Upper lobe of left lung (tissue), 6 donors: ENCODE measurements at places on chromosomes 7 and 10. TPM values are rescaled to one million over a fixed set of nuclear protein-coding genes. Genes with fewer than 3 reads are reported as not detected.

GRCh38 chr10:14322526-14323188 lies 8.1 kb downstream of the FRMD4A start:
- no peak overlapping the region for H3K4me3 ChIP-seq
- H3K4me1 ChIP-seq, result no peaks in the 10 kb centered on the region
- no peak for DNase-seq
- H3K27ac ChIP-seq, result no peak overlapping the region

GRCh38 chr10:86355571-86356038 lies 11.0 kb downstream of the GRID1 start:
- H3K36me3 ChIP-seq, result no peaks in the 10 kb centered on the region
- no peak overlapping the region for H3K27ac ChIP-seq
- no peak for DNase-seq
- H3K4me3 ChIP-seq, result no peak overlapping the region

The HIP1 gene
- 56.6 TPM for total RNA-seq

The GRID1 gene
- 2.1 TPM for total RNA-seq

The TOMM7 gene
- 112 TPM for total RNA-seq
